ENCODE measurements at places on chromosomes 4 and X.

DNA sequence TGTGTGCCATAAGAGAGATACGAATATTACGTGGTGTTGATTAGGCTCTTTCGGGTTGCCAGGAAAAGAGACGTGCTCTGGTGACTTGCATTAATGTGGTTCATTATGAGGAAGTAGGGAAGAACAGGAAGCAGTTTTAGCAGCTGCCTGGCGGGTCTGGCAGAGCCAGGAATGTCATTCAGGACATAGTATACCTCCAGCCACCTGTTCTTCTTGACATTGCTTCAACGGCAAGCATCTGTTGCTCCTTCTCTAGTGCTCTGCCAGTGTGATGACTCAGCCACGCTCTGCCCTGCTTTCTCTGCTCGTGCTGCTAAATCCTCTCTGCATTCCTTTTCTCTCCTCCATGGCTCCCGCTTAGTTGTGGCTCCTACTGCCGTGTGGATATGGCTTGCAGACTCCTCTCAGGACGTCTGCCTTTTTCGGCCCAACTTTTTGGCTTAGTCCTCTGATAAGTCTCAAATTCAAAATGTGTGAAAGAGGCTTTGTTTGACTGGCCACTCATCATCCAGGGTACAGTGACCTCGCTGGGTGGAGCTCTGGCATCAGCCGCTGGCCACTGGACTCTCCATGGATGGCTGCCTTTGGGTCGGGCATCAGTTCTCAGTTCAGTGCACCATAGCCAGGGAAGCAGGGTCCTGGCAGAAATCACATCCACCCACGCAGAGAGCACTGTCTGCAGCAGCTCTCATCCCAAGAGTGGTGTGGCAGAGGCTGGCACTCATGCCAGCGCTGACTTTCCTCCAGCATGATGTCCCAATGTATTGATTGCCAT is 89.3 kb upstream of the KLF3 start:
- DNase-seq = no peak

DNA sequence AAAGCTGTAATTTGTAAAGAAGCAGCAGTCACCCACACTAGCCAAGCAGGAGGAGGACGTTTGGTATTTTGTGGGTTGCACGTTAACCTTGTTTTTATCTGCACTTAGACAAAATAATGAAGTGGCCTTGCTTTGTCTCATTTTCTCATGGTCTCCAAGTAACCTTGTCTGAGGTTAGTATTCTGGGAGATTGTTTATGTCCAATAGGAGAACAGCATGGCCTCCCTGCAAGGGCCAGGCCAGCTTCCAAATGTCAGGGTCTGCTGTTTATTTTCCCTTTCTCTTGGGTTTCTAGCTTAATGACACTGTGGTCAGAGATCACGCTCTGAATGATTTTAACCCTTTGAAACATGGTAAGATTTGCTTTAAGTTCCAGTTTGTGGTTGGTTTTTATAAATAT is 29.9 kb downstream of the PNMA6E start:
- no peak for DNase-seq

DNA sequence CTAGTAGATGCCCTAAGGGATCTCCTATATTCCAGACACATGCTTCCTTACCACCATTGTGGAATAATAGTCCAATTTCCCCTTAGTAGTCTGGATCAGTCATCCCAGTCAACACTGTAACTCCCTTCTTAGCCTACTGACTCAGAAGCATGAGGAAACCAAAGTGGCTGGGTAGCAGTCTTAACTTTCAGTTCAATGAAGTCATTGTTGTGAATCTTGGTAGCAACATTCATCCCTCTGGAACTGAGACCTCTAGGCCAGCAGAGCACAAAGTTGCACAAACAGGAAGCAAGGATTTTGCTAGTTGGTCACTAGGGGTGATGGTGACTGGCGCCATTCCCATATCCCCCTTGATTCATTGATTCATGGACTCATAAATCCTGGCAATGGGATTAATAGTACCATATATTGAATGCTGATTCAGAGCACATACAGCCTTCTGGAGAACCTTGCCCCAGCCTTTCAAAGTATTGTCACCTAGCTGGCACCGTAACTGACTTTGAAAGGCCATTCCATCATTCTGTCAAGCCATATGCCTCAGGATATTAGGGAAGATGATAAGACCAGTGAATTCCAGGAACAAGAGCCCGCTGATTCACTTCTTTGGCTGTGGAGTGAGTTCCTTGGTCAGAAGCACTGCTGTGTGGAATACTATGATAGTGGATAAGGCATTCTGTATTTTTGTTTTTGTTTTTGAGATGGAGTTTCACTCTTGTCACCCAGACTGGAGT is 19.7 kb upstream of the GPAT3 start:
- DNase-seq = no peak

DNA sequence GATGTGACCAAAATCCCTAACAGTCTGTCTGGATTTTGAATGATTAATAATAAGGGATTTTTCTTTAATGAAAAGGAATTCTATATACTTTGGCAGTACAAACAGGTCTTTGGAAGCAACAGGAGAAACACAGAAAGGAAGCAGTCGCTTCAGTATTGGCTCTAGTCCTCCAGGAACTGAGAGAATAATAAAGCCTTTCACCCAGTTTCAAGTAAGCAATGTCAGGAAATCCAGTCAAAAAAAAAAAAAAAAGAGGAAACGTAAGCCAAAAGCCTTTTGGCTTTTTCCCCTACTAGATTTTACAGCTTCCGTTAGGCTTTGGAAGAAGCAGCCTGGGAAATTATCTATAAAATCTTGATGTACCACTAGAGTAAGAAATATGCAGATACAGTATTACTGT is 61.7 kb upstream of the HDAC8 start:
- DNase-seq = no peak

- no peak for DNase-seq
Observed at GRCh38 chr4:168538632-168539031, 41.8 kb downstream of the PALLD start.

- no peak for DNase-seq
Observed at GRCh38 chr4:1019729-1020470, 8.5 kb downstream of the FGFRL1 start.

DNA sequence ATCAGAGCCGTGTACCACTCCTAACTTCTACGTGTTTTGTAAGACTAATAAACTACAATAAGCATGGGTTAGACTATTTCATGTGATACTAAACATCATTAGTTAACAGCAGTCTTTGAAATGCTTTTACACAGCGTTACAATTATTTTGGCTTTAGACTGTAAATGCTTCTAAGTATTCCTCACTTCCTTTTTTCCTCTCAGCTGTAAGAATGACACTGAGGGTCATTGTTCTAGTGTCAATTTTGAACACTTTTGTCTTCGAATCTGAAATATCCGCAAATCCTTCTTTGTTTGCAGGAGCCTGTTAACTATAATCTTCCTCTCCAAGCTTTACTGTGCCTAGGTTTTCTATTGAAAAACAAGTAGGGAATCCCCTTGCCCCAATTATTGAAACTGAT is 1.5 kb downstream of the ABCE1 start:
- no peak for DNase-seq

DNA sequence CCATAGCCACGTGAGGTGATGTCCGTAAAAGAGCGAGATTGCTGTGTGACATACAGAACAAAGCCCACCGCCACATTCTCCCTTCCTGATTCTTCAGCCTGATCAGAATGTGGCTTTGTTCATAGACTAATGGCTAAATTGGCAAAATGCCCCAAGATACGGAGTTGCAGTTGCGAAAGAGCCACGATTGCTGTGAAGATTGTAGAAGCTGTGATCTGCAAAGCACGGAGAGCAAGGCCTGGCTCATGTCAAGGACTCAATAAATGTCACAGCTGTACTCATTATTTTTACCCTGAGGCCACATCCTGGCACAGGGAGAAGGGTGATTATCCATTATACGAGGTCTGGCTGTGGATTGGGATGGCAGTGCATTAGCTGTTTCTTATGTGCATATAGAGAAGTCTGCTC is 34.2 kb downstream of the ARSD start:
- no peak for DNase-seq

- DNase-seq = no peak
Observed at GRCh38 chr4:120858776-120859175, 63.8 kb downstream of the PRDM5 start.

DNA sequence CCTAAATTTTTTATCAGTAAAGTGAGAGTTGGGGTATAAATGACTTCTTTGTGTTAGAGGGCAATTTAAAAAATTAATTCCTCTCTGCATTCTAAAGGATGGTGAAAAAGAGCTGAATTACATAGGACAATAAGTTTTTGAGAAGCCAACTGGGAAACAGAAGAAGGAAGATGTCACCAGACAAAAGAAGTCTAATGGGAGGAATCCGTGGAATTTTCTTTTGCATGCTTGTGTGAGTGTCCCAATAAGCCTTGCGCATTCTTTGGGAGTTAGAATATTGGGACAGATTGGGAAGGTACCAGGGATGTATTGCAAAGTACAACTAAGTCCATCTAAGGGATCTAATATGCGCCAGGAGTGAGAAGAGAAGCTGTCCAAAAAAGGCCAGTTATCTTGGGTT is 35.1 kb upstream of the NR3C2 start:
- no peak for DNase-seq

DNA sequence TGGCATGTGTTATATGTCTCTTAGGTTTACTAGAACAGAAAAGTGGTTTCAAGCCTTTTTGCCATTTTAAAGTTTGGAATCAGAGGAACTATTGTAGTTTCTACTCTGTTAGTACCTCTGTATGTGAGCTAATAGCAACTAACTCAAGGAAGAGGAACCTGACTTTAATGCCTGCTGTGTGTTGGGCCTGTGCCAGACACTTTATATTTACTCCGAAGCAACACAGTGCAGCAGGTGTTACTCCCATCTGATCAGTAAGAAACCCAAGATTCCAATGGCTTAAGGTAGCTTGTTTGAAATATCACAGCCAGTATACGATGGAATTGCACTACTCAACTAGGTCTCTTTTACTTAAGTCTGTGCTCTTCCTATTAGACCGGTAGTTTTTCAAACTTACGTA is 79.2 kb downstream of the USP9X start:
- DNase-seq = no peak

GRCh38 chr4:3295837-3296624 is 3.2 kb downstream of the RGS12 start:
- DNase-seq = no peak

GRCh38 chrX:2572740-2573139 is 72.0 kb upstream of the DHRSX start:
- DNase-seq = no peak

GRCh38 chr4:1323635-1324442 is 23.2 kb upstream of the UVSSA start:
- no peak for DNase-seq

DNA sequence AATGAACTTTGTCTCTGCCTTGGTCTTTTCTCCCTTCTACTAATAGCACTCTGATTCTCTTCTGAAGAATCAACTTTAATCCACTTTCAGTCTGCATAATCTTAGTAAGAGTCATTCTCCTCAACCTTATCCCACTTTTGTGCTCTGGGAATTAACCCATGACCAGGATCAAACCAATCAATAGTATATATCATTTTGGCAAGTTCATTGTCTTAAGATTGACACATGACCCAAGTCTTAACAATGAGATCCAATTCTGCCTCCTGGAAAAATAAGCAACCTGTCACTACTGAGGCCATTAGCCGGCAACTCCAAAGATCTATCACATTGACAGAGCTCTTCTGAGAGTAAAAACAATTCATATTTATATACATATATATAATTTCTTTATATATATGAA is 1358.4 kb upstream of the ADGRL3 start:
- no peak for DNase-seq

DNA sequence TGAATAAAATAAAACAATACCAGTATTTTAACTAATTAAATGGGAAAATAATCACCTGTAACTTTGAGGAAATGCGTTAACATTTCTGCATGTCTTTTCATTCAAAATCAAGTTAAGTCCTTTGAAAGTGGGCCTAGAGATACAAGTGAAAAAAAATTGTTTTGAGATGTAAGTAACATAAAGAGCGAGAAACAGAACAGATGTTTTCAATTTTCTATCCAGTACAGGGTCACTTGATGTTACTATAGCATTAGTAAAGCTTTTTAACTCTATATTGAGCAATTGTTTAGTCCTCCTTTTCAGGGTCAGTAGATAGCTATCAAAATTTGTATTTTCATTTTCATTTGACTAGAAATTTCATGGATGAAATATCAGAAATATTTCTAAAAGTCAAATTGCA is 761.4 kb downstream of the CCSER1 start:
- DNase-seq = no peak

GRCh38 chrX:56765811-56766553 is 36.9 kb downstream of the NBDY start:
- DNase-seq = no peak

DNA sequence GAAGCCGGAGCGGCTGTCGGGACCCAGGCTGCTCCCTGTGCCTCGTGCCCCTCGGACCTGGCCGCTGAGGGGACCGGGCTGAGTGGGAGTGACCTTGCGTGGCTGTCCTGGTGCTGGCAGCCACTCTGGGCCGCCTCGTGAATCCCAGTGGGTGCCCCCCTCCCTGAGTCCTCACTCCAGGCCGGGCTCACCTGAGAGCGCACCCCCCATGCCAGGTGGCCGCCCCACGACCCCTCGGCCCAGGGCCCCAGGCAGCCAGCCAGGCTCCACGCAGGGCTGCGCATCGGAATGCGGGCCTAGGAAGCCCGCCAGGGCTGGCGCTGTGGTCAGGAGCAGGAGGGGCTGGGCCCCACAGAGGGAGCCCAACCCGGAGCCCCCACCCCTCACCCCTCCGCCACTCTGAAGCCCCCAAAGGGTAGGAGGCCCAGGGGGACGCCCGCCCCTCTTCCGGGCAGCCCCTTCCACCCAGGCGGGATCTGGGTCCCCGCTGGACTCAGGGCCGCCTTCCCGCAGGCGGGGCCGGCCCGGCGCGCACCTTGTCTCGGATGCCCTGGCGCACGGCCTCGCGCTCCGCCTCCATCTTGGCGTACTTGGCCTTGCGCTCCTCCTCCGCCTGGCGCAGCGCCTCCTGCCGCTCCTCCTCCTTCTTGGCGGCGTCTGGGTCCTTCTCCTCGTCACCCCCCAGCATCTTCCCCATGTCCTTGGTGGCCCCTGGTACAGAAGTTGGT is 33.9 kb downstream of the CPLX1 start:
- DNase-seq = no peak

DNA sequence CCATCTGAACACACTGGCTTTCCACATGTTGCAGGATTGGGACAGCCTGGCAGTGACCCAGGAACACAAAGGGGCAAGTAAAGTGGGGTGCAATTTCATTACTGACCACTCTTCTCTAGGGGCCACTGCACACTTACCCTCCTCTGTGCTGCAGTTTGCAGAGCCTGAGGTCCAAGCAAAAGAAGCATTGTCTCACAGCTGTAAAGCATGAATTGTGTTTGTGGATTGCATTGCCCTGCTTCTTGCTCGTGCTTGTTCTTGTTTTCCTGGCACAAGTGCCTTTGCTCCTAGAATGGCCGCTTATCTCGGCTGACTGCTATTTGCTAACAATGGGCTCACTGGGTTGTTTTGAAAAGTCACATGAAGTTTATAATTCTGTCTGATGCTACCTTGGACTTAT is 209.1 kb upstream of the JADE1 start:
- no peak for DNase-seq

- DNase-seq = peak; percentile 40
Observed at GRCh38 chr4:105709081-105709450, 482 bp downstream of the GSTCD start.
